Left ventricle myocardium inferior (tissue), 1 donor: ENCODE measurements at places on chromosomes 11 and 22.

DNA sequence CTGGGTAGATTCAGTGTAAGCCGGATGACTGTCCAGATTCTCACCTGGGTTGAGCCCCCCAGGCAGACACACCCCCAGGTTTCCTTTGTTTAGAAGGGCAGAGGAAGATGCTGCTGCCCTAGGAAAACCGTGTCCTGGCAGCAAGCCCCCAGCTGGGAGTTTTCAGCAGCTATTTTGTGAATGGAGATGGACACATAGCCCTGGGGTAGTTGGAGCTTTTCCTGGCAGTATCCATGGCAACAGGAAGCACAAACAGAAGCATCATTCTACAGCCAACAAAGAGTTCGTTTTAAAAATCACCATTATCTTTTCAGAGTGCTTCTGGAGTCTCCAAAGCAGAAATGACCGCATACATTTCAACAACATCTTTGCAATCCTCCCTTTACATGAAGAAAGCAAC, 245.5 kb downstream of the BRD1 start:
- no peak for DNase-seq

GRCh38 chr11:67309166-67309565, 5.8 kb downstream of the SSH3 start:
- DNase-seq = no peak

DNA sequence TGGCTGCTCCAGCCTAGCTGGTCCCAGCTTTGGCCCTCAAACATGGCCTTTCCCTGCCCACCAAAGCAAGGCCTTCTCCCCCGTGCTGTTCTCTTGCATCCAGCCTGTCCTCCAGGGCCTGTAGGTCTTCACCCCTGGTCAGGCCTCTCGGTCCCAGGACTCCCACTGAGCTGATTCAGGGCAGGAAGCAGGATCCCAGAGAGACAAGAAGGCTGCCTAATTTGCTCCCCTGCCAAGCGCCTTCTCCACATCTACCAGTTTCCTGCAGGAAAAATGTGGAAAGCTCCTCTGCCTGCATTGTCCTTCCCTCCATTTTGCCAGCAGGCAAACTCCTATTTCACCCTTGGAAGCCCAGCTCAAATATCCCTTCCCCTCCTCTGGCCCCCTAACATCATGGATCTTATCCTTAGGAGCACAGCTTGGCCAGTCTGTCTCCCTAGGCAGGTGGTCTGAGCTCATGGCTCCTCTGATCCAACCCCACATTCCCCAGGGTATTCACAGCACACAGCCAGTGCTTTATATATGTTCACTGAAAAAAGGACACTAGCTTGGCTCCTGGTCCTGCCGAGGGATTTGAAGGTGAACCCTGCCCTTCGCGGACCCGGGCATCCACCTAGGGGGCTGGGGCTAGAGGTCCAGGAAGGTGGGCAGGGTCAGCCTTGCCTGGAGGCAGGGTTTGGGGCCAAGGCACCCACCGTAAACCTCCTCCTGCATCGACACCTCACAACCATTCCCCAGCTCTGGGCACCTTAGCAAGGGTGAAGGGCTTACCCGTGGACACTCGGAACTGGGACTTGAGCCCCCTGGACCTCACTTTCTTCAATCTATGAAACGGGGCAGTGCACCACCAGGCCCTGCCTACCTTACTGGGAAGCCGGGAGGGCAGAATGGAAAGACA, 968 bp downstream of the RHBDD3 start:
- no peak for DNase-seq

GRCh38 chr11:128328955-128329551, 258.3 kb downstream of the ETS1 start:
- no peak for DNase-seq

DNA sequence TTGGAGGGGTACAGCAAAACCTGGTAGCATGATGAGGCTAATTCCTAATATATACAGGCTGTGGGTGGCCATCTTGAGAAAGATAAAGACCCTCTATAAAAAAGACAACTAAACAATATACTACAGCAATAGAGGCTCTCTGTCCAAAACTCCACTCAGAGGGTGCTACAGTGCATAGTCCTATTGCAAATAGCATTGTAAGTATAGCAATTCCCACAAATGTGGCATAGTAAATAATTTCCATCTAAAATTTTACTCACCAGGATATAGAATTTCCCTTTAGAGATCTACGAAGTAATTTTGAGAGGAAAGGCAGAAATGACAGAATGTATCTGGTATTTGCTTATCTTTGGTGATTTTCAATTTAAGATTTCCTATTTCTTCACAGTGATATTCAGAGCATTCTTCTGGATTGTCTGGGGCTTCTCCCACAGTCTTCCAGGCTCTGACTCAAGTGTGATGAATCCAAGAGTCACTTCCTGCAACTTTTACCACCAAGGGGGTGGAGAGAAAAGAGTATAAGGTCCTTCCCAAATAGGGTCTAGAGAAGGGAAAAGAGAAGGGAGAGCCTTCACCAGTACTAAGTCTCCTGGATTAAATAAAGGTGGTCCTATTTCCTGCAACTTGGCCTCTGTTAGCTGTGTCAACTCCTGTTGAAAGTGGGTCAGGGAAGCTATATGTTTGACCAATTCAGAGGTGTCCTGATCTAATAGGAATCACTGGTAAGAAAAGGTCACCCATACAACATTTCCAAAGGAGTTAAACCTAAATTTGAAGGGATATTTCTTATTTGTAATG, 1054.7 kb upstream of the CNTN5 start:
- no peak for DNase-seq

DNA sequence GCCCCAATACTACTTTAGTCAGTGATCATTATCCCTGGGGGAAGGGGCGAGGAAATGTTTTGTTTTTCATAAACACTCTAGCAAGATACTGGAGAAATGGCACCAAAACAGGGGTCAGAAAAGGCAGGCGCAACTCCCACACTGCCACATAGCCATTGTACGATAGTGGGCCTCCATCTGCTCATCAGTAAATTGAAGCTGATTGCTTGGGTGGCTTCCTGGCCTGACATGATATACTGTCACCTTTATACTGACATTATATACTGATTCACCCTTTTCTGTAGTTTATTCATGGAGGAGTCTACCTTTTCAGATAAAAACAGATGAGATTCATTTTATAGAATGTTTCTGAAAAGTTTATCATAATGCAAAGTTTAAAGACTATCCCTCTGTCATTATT, 51.6 kb upstream of the CCDC34 start:
- DNase-seq = no peak

DNA sequence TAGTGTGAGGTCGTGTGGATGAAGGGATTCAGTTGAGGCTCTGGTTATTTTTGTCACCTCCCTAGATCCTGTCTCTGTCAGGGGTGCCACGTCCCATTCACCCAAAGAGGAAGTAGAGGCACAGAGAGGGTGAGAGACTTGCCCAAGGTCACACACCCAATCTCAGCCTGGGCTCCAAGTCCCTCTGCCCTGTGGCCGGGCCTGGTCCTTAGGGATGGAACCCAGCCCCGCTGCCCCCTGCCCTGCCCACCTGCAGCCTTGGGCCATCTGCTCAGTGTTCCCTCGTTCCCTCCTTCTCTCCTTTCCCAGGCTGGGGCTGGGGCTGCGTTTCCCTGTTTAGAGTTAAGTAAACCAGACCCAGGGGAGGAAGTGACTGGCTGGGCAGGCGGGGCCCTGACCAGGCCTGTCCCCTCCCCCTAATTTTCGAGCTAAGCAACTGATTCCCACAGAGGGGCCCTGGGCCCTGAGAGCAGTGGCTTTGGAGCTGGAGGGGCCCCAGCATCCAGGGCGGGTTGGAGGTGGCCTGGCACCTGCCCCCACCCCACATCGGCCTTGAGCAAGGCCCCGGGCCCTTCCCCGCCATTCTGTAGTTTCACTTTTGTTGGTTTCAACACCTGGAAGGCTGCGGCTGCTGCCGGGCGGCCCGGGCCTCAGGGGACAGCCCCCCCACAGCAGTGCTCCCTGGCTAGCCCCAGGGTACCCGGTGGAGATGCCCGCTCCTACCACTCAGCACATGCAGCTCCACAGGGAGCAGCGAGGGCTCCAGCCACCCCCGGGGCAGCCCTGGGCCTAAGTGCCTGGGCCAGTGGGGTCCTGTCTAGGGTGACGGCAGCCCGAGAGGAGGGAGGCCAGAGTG, 1.5 kb downstream of the TCIRG1 start:
- peak; percentile 66 for DNase-seq

GRCh38 chr22:44188986-44189630, 8.4 kb downstream of the PARVG start:
- no peak for DNase-seq
